Glutamatergic neuron (in vitro differentiated cells): ENCODE measurements at places on chromosomes 7 and 10. TPM values are rescaled to one million over a fixed set of nuclear protein-coding genes. Genes with fewer than 3 reads are reported as not detected.

- H3K27ac ChIP-seq = no peak overlapping the region
- H3K27me3 ChIP-seq = peaks cover 28% of the 10 kb centered on the region
- no peak for DNase-seq
- no peaks in the 10 kb centered on the region for H3K36me3 ChIP-seq
- H3K4me3 ChIP-seq = peak overlapping the region; percentile 73
- H3K4me1 ChIP-seq = no peaks in the 10 kb centered on the region
Observed at GRCh38 chr7:29806995-29807841, 910 bp downstream of the WIPF3 start.

DNA sequence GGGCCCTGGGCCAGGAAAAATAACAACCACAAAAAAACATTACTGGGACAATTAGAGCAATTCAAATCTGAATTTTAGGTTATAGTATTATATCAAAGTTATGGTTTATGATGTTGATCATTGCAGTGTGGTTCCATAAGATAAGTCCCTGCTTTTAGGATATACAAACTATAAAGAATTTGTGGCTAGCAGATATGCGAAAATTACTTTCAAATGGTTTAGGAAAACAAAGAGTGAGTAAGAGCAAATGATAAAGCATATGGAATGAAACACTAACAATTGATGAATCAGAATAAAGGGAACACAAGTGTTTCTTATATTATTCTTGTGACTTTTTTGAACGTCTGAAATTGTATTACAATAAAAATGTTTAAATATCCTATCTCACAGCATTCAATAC, 64.4 kb upstream of the HECTD2 start:
- H3K27ac ChIP-seq = no peak overlapping the region
- DNase-seq = no peak
- no peaks in the 10 kb centered on the region for H3K36me3 ChIP-seq

DNA sequence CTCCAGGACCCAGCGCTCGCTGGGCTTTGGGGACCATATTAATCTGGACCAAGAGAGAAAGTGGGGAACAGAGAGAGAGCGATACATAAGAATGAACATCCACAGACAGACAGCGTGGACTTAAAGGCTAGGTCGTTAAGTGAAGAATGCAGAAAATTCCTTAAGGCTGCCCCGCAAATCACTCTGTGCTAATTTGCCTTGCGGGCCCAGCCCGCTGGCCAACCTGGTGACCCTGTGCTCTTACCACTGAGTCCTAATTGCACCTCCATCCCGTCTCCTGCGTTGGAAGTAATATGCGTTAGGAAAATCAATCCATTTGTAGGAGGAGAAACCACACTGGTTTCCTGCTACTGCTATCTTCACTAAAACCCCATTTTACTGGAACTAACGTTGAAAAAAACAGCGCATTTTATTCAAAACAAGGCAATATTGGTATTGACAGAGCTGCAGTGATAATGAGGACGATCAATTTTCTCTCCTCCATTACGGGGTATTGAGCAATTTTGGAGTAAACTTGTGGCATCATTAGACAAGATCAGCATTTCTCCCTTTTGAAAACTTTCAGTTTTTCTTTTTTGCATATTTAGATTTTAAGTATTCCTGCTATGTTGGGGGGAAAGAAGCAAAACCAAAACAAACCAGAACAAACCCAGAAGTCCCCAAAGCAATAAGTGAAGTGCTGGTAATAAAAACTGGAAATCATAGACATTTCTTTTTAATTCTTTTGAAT, 85.2 kb downstream of the WDFY4 start:
- peaks cover 4% of the 10 kb centered on the region for H3K4me1 ChIP-seq
- no peaks in the 10 kb centered on the region for H3K27me3 ChIP-seq
- H3K36me3 ChIP-seq = peaks cover 3% of the 10 kb centered on the region
- DNase-seq = no peak
- H3K4me3 ChIP-seq = no peak overlapping the region

GRCh38 chr10:110498087-110498981, 627 bp downstream of the DUSP5 start:
- peak overlapping the region; percentile 86 for H3K4me3 ChIP-seq
- peak overlapping the region; percentile 8 for H3K27ac ChIP-seq
- H3K4me1 ChIP-seq = peaks cover 43% of the 10 kb centered on the region
- peak; percentile 66 for DNase-seq
- no peaks in the 10 kb centered on the region for H3K36me3 ChIP-seq

The LRWD1 gene
- 37.0 TPM for total RNA-seq

DNA sequence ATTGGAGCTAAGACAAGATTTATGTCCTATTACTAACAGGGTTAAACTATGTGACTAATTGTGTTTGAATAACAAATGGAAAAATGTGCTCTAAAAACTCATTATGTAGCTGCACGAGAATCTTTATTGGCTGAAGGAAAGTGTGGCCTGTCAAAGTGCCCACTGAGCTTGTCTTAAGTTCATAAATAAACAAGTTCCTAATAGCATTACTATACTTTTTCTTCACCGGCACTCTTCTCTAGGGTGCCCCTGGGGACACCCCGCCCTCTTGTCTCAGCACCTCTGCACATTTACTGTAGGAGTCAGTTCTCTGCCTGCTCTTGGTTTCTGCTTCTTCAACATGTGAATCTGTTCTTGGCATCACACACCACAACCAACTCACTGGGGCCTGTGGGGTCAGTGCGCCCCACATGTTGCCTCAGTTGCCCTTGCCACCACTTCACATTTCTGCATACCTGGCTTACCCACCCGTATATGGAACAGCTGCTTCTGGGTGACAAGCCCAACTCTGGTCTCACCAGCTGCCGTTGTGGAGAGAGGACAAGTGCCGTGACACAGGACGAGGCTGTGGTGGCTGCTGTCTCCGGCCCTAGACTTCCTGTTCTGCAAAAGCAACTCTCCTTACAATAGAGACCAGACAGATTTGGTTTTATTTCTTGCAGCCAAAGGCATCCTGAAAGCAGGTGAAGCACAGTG, 96.3 kb upstream of the DDC start:
- no peaks in the 10 kb centered on the region for H3K4me1 ChIP-seq
- DNase-seq = no peak
- no peaks in the 10 kb centered on the region for H3K36me3 ChIP-seq
- no peak overlapping the region for H3K27ac ChIP-seq

GRCh38 chr7:85471307-85471706, 284.5 kb upstream of the SEMA3D start:
- no peak overlapping the region for H3K27ac ChIP-seq
- H3K36me3 ChIP-seq = no peaks in the 10 kb centered on the region
- peaks cover 5% of the 10 kb centered on the region for H3K4me1 ChIP-seq
- H3K4me3 ChIP-seq = no peak overlapping the region
- H3K27me3 ChIP-seq = peaks cover 2% of the 10 kb centered on the region
- DNase-seq = no peak

The GBX1 gene
- not detected for total RNA-seq

The UCMA gene
- not detected for total RNA-seq

GRCh38 chr7:33201821-33202220, 72.5 kb downstream of the BBS9 start:
- no peak overlapping the region for H3K4me3 ChIP-seq
- no peaks in the 10 kb centered on the region for H3K36me3 ChIP-seq
- DNase-seq = no peak
- peaks cover 3% of the 10 kb centered on the region for H3K27me3 ChIP-seq
- no peak overlapping the region for H3K27ac ChIP-seq
- H3K4me1 ChIP-seq = no peaks in the 10 kb centered on the region

The ZNF277 gene
- 27.0 TPM for total RNA-seq

The EPO gene
- total RNA-seq = not detected

- H3K27me3 ChIP-seq = no peaks in the 10 kb centered on the region
- H3K4me3 ChIP-seq = no peak overlapping the region
- no peak overlapping the region for H3K27ac ChIP-seq
- no peaks in the 10 kb centered on the region for H3K36me3 ChIP-seq
Observed at GRCh38 chr10:32981760-32982159, 23.7 kb upstream of the ITGB1 start.

DNA sequence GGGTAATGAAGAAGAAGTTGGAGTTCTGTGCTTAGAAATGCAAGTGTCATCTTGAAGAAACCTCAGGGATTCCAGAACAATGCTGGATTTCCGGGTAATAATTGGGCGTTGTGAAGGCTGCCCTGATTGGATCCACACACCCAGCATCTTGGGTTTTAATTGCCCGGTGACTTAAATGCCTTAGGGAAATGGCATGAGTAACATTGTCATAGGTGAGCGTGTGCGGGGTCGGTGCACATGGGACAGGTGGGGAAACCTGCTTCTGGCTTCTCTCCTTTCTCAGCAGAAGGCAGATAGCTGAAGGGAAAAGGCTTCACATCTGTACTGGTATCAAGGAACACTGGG, 15.2 kb upstream of the CAMK1D start:
- H3K4me3 ChIP-seq = no peak overlapping the region
- peaks cover 1% of the 10 kb centered on the region for H3K27me3 ChIP-seq

DNA sequence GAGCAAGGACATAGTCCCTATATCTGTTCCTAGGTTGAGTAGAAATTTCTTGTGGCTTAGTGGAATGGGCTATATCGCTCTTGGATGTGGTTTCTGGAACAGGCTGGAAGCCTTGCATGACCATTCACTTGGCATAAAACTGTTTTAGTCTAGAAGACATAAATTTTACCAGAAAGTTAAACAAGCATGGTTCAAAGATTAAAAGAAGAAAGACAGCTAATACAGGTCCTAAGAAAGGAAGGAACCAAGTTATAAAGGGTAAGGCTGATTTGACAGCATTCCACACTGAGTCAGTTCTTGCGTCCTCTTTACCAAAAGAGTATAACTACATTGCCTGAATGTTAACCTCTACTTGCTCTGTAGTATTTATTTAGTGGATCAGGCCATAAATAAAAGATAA, 724.2 kb downstream of the SORCS1 start:
- no peak for DNase-seq
- no peak overlapping the region for H3K27ac ChIP-seq
- H3K4me3 ChIP-seq = no peak overlapping the region
- H3K36me3 ChIP-seq = no peaks in the 10 kb centered on the region

DNA sequence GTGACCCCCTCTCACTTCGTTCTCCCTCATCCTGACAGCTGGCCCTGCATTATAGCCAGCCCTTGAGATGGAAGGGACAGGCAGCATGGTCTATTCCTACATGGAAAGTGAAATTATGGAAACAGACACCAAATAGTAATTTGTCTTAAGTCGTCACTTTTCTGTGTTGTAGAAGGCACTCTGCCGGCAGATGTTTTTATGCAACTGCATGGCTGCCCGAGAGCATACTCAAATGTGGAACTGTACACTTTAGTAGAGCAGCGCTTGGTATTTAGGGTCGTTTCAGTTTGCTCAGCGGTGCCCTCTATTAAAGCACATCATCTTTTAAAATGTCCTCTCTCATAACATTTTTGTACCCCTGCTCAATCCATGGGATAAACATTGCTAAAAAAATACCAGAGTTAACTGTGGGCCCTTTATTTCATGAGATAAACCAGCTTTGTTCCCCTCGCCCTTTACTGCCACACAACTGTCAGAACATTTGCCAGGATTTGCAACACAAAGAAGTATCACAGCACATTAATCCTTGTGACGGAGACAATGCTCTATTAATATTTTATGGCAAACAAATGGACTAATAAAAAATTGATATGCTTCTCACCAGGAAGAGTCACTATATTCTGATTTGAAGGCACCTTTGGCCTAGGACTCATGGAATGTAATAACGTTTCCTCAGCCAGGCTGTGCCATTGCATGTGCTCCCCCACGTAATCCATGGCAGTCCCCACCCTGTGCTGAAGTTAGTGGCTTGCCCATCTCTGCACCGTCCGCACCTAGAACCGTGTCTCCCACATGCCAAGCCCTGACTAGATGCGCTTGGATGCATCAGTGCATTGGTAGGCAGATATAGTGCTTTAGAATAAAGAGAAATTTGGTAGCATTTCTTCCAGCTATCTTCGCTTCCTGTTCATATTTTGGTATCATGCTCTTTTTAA, 221.3 kb downstream of the PAXIP1 start:
- peaks cover 22% of the 10 kb centered on the region for H3K36me3 ChIP-seq
- peaks cover 5% of the 10 kb centered on the region for H3K27me3 ChIP-seq
- H3K27ac ChIP-seq = no peak overlapping the region
- no peak overlapping the region for H3K4me3 ChIP-seq
- H3K4me1 ChIP-seq = no peaks in the 10 kb centered on the region

The NEUROD6 gene
- total RNA-seq = not detected

DNA sequence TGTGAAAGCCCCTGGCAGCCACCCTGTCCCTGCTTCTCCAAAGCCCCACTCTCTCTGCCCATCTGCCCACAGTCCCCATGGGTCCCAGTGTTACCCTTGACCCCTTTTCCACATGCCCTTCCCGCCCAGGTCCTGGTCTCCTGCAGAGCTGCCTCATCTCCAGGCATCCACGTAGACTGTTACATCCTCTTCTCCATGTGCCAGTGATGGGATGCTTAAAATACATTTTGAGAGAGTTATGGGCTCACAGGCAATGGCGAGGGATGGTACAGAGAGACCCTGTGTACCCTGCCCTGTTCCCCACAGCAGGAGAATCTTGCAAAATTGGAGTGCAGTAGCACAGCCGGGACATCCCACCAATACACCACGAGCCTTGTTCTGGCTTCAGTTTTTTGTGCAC, 56.8 kb downstream of the GLRX3 start:
- no peak overlapping the region for H3K27ac ChIP-seq
- H3K36me3 ChIP-seq = no peaks in the 10 kb centered on the region
- no peak overlapping the region for H3K4me3 ChIP-seq
- H3K4me1 ChIP-seq = peaks cover 10% of the 10 kb centered on the region
- no peak for DNase-seq

The FZD8 gene
- 8.9 TPM for total RNA-seq

The GIMAP5 gene
- not detected for total RNA-seq

DNA sequence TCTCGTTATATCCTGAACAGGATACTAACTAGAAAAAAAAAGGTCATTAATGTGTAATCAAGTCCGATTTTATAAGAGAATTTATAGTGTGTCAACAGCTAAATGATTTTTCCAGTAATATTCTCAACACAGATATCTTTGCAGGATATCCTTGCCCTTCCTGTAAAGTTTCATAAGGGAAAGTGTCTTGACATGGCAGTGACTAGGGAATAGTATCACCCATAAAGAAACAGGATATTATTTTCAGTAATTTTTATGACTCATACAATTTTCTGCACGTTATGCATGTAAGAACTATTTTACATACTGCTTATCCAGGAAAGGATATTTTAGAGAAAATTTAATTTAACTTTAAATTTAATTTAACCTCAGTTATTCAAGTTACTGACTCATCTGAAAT, 19.5 kb upstream of the PNLIP start:
- no peak overlapping the region for H3K27ac ChIP-seq
- no peaks in the 10 kb centered on the region for H3K4me1 ChIP-seq
- no peaks in the 10 kb centered on the region for H3K36me3 ChIP-seq
- no peak for DNase-seq
- no peak overlapping the region for H3K4me3 ChIP-seq

- H3K4me1 ChIP-seq = peaks cover 7% of the 10 kb centered on the region
- no peaks in the 10 kb centered on the region for H3K36me3 ChIP-seq
- H3K4me3 ChIP-seq = no peak overlapping the region
- H3K27me3 ChIP-seq = no peaks in the 10 kb centered on the region
- DNase-seq = no peak
Observed at GRCh38 chr7:27917774-27918314, 177.9 kb downstream of the TAX1BP1 start.

GRCh38 chr7:148474481-148475025, 116.0 kb upstream of the C7orf33 start:
- peaks cover 5% of the 10 kb centered on the region for H3K36me3 ChIP-seq
- no peak overlapping the region for H3K27ac ChIP-seq
- no peak overlapping the region for H3K4me3 ChIP-seq
- no peak for DNase-seq
- H3K27me3 ChIP-seq = peaks cover 2% of the 10 kb centered on the region

The PNLIPRP2 gene
- not detected for total RNA-seq
